Activated naive CD8-positive, alpha-beta T cell treated with anti-CD3 and anti-CD28 coated beads, Interleukin-2, amount 10 ng/mL, durations not matched to agents 7 days and 5 days (primary cell): ENCODE measurements at places on chromosomes 5 and 9. TPM values are rescaled to one million over a fixed set of nuclear protein-coding genes. Genes with fewer than 3 reads are reported as not detected.

ABO gene
- total RNA-seq, result not detected

ELL2 gene
- total RNA-seq, result 15.0 TPM

SLC36A2 gene
- total RNA-seq, result not detected

PGM5 gene
- not detected for total RNA-seq

FGD3 gene
- total RNA-seq, result 160 TPM

HSPA9 gene
- total RNA-seq, result 183 TPM

DNA sequence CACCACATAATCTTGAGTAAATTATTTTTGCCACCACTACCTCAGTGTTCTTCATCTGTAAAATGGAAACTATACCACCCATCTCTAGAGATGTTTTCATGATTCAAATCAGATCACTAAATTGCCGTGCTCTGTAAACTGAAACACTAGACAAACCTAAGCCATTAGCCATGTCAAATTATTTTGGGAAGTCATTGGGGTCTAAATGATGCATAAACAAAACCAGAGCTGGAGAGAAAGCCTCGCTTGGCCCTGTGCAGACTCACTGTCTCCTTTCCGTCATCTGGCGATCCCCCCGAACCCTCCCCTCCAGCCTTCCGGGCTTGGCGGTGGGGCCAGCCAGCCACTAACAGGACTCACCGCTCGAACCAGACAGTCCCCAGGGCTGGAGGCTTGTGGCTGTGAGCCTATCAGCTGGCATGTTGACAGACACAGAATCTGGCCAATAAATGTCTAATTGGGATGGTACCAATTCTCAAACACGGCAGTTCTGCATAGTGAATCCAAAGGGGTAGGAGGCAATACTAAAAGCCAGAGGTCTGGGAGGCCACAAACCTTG lies 256.5 kb downstream of the SEC61B start:
- H3K4me1 ChIP-seq, result no peaks in the 10 kb centered on the region
- no peak overlapping the region for H3K4me3 ChIP-seq
- no peak for DNase-seq
- no peaks in the 10 kb centered on the region for H3K36me3 ChIP-seq

- H3K27me3 ChIP-seq, result peaks cover 3% of the 10 kb centered on the region
- no peaks in the 10 kb centered on the region for H3K36me3 ChIP-seq
- H3K27ac ChIP-seq, result no peak overlapping the region
- H3K4me3 ChIP-seq, result no peak overlapping the region
- H3K4me1 ChIP-seq, result no peaks in the 10 kb centered on the region
These were observed 36.1 kb downstream of the EXOC3 start for GRCh38 chr5:478982-479535.

DNA sequence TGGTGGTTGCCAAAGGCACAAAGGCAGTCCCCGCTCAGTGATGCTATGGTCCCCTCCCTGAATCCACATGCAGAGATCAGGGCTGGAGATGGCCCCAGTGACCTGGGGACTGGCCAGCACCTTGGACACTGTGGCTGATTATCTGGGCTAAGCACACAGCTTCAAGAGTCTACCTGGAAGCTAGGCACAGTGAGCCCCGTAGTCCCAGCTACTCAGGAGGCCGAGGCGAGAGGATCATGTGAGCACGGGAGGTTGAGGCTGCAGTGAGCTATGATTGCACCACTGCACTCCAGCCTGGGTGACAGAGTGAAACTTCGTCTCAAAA lies 8.3 kb upstream of the SCGB3A1 start:
- H3K36me3 ChIP-seq, result no peaks in the 10 kb centered on the region
- peak; percentile 19 for DNase-seq
- no peaks in the 10 kb centered on the region for H3K27me3 ChIP-seq
- H3K4me1 ChIP-seq, result no peaks in the 10 kb centered on the region
- H3K4me3 ChIP-seq, result no peak overlapping the region

DNA sequence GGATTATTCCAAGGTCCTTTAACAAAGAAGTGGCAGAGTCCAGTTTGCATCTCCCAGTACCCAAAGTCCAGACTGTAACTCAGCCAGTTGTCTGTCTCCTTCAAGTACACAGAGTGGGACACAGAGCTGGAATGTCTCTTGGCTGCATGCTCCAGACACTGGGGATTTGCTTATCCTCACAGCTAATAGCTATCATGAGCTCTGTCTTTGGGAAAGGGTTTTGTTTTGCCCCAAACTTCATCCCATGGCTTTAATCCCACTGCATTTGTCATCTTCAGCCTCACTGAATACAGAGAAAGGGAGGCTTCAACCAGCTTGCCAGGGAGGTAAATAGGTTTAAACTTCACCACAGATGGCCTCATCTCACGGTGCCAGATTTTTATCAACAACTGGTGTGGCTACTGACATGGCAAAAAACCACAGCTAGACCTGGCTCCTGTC lies 412.2 kb upstream of the SLC24A2 start:
- no peak overlapping the region for H3K4me3 ChIP-seq
- H3K27me3 ChIP-seq, result no peaks in the 10 kb centered on the region
- H3K4me1 ChIP-seq, result peaks cover 34% of the 10 kb centered on the region
- peak overlapping the region; percentile 59 for H3K27ac ChIP-seq
- no peak for DNase-seq

- H3K4me3 ChIP-seq, result no peak overlapping the region
- H3K27me3 ChIP-seq, result peaks cover 2% of the 10 kb centered on the region
- H3K27ac ChIP-seq, result no peak overlapping the region
- DNase-seq, result no peak
These were observed 52.3 kb downstream of the ADAMTS2 start for GRCh38 chr5:179292681-179293635.

- H3K36me3 ChIP-seq, result no peaks in the 10 kb centered on the region
- H3K4me1 ChIP-seq, result no peaks in the 10 kb centered on the region
- no peak for DNase-seq
- no peak overlapping the region for H3K27ac ChIP-seq
These were observed 1181.0 kb upstream of the DMAC1 start for GRCh38 chr9:8980496-8981013.
